ENCODE measurements at places on chromosomes 2 and 18. TPM values are rescaled to one million over a fixed set of nuclear protein-coding genes. Genes with fewer than 3 reads are reported as not detected.

VWC2L gene
- 0.08 TPM for polyA plus RNA-seq

PLEKHH2 gene
- 20.3 TPM for polyA plus RNA-seq

IL37 gene
- polyA plus RNA-seq: not detected

SERPINB12 gene
- not detected for polyA plus RNA-seq

NEU2 gene
- polyA plus RNA-seq: not detected

KIF1A gene
- 14.0 TPM for polyA plus RNA-seq

SPATA3 gene
- not detected for polyA plus RNA-seq

CLEC4F gene
- 0.06 TPM for polyA plus RNA-seq

UPP2 gene
- polyA plus RNA-seq: 10.6 TPM

RNU2-63P gene
- polyA plus RNA-seq: not detected

TWIST2 gene
- 4.2 TPM for polyA plus RNA-seq

RMC1 gene
- 26.6 TPM for polyA plus RNA-seq

GCKR gene
- polyA plus RNA-seq: not detected

STEAP3 gene
- 1.8 TPM for polyA plus RNA-seq

AGAP1 gene
- polyA plus RNA-seq: 18.1 TPM

TLX2 gene
- polyA plus RNA-seq: 0.13 TPM

GKN1 gene
- polyA plus RNA-seq: not detected

Measured in left renal cortex interstitium (tissue), 4 donors.